ENCODE measurements at places on chromosomes 5 and 9. TPM values are rescaled to one million over a fixed set of nuclear protein-coding genes. Genes with fewer than 3 reads are reported as not detected.

Gene TXNDC8
- not detected for polyA plus RNA-seq

Gene SLC36A2
- not detected for polyA plus RNA-seq

Gene MELK
- 18.0 TPM for polyA plus RNA-seq

Gene BTF3
- polyA plus RNA-seq, result 458 TPM

Gene FASTKD3
- 5.4 TPM for polyA plus RNA-seq

Gene PLAC8L1
- 0.55 TPM for polyA plus RNA-seq

Gene SLC6A3
- polyA plus RNA-seq, result not detected

Gene PCDHGA6
- 1.4 TPM for polyA plus RNA-seq

Gene TERT
- 1.8 TPM for polyA plus RNA-seq

Gene CLPTM1L
- 202 TPM for polyA plus RNA-seq

All from SK-N-SH (cell line).